ENCODE measurements at places on chromosomes 12 and 14. TPM values are rescaled to one million over a fixed set of nuclear protein-coding genes. Genes with fewer than 3 reads are reported as not detected.

Gene CCDC177
- 0.06 TPM for polyA plus RNA-seq

Gene HOXC10
- not detected for polyA plus RNA-seq

DNA sequence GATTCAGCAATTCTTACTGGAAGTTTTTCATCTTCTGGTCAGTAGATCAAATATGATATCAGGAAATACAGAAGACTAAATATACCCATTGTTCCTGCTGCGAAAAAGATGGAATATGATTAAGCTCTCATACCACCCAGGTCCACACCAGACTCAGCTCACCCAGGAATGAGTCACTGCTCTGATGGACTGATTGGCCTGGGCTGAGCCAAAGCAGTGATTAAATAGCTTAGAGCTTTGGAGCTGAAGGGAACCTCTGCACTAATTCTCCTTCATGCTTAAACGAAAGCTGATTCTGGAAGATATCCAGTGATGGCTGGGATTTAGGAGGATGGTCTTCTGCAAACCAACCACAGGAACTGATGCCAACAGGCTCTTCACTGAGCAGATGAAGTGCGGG, 62.0 kb upstream of the SYT1 start:
- no peak for DNase-seq

Gene PTPRB
- polyA plus RNA-seq = 17.0 TPM

DNA sequence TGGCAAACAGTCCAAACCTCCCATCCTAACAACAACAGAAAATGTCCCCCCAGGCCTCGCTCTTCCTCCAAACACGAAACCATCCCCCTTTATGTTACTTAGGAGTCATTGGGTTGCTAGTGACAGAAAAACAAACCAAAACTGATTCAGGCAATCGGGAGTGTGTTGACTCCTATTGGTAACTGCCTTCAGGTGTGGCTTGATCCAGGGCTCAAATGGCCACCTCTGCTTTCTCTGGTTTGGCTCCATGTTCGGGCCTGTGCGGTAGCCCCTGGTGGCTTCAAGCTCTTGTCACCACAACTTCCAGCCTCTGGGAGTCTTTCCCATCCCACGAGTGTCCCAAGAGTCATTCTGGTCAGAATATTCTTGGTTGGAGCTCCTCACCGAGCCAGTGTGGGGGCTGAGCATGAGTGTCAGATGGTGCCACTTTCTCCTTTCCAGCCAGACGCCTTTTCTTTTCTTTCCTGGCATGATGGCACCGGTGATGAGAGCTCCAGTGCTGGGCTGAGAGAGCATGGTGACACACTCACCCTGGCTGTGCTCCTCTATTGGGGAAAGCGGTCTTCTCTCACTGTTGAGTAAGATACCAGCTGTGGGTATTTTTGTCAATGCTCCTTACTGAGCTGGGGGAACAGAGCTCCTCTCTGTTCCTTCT, 38.6 kb downstream of the NOC4L start:
- DNase-seq = no peak

Gene PPTC7
- polyA plus RNA-seq = 53.1 TPM

GRCh38 chr14:80620434-80620833, 321.1 kb downstream of the CEP128 start:
- no peak for DNase-seq

DNA sequence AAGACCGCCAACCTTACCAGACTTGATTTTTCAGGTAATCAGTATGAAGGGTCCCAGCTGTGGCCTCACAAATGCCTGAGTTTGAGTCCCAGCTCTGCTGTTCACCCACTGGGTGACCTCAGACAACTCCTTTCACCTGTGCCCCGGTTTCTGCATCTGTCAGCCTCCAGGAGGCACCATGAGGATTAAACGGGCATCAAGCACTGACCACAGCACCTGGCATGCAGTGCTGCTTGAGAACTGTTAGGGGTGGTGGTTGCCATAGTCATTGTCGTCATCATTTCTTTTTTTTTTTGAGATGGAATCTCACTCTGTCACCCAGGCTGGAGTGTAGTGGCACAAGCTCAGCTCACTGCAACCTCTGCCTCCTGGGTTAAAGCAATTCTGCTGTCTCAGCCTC, 57.9 kb downstream of the PHETA1 start:
- no peak for DNase-seq

DNA sequence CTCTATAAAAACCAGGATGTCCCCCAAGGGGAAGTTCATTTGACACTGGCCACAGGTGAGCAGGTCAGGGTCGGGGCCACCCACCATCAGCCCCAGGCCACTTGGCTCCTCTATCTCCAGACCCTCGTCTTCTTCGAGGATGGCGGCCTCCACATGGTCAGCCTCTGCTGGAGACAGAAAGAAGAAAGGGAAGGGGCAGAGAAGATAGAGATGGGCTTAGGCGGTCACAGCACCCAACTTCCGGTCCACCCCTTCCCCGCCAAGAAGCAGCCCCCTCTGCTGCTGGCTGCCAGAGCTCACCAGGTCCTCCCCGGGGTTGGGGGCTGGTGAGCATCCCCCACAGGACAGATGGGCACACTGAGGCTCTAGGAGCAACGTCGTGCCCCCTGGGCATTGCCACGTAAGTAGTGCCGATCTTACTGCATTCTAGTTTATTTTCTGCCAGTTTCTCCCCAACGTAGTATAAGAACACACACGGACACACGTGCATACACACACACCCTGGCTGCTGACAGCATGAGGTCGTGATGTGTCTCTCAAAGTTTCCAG, 14.2 kb downstream of the BCL11B start:
- DNase-seq = no peak

Data from heart left ventricle (tissue), 16 donors.